ENCODE measurements at places on chromosomes 11 and 22. TPM values are rescaled to one million over a fixed set of nuclear protein-coding genes. Genes with fewer than 3 reads are reported as not detected.

- no peaks in the 10 kb centered on the region for H3K27me3 ChIP-seq
- H3K4me1 ChIP-seq = peaks cover 9% of the 10 kb centered on the region
- no peak overlapping the region for H3K27ac ChIP-seq
- no peak for DNase-seq
- H3K4me3 ChIP-seq = no peak overlapping the region
- H3K36me3 ChIP-seq = no peaks in the 10 kb centered on the region
These were observed 31.5 kb downstream of the CD44 start for GRCh38 chr11:35170503-35170902.

- no peak overlapping the region for H3K27ac ChIP-seq
- no peaks in the 10 kb centered on the region for H3K36me3 ChIP-seq
- no peak for DNase-seq
- no peak overlapping the region for H3K4me3 ChIP-seq
These were observed 13.2 kb upstream of the SHANK2 start for GRCh38 chr11:71265559-71266092.

TRPM5 gene
- 0.11 TPM for total RNA-seq

DNA sequence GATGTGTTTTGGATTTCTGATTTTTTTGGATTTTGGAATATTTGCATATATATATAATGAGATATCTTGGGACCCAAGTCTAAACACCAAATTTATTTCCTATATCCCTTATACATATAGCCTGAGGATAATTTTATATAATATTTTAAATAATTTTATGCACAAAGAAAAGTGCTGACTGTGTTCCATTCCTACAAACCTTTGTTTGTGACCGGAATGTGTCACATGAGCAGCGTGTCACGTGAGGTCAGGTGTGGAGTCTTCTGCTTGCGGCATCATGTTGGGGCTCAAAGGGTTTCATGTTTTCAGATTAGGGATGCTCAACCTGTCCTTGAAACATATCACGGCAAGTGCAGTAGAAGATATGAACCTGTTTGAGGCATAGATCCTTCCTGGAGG is 65.6 kb downstream of the SCN3B start:
- no peak overlapping the region for H3K4me3 ChIP-seq
- H3K36me3 ChIP-seq = no peaks in the 10 kb centered on the region
- DNase-seq = no peak

GRCh38 chr11:128927683-128928336 is 14.9 kb downstream of the TP53AIP1 start:
- peaks cover 5% of the 10 kb centered on the region for H3K4me1 ChIP-seq
- H3K27me3 ChIP-seq = peaks cover 2% of the 10 kb centered on the region
- H3K27ac ChIP-seq = no peak overlapping the region
- no peaks in the 10 kb centered on the region for H3K36me3 ChIP-seq
- no peak for DNase-seq
